Memory B cell (primary cell): ENCODE measurements at places on chromosomes 5 and 9.

GRCh38 chr5:38921174-38921573 lies 75.4 kb downstream of the OSMR start:
- DNase-seq = no peak

DNA sequence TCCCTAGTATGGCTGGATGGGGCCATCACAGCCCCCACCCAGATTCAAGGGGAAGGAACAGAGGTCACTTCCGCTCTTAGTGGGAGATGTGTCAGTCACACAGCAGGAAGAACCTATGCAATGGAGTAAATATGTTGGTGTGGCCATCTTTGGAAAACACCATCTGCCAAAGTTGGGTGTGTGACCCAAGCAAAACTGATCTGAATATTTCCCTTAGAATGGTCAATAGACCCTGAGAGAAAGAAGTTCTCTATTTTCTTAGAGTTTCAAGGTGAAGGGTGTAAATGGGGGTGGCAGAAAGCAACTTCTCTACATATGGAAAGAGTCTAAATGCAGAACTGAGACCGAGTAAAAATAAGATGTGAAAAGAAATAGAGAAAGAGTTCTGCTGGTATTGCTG lies 212.7 kb downstream of the ESM1 start:
- no peak for DNase-seq

DNA sequence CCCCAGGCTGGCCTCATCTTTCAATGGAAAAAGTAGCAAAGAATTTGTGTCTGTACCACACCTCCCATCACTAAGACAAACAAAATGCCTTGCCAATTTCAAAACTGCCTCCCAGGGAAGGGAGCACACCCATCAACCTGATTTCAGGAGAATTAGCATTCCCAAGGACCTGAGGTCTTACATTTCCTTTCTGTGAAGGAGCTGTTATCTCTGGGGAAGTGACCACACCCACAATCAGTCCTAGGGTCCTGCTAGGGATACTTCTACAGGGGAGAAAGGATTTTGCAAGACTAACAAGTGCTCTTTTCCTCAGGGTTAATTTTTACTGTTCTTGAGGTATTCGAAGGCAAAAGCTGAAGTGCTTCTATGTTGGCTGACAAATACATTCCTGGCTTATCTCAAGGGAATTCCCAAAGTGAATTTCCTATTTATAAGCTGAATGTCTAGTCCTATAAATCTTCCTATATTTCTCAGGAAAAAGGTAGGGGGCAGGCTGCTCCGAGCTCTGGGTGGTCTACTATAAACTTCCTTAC lies 97.4 kb upstream of the ITGA1 start:
- no peak for DNase-seq

DNA sequence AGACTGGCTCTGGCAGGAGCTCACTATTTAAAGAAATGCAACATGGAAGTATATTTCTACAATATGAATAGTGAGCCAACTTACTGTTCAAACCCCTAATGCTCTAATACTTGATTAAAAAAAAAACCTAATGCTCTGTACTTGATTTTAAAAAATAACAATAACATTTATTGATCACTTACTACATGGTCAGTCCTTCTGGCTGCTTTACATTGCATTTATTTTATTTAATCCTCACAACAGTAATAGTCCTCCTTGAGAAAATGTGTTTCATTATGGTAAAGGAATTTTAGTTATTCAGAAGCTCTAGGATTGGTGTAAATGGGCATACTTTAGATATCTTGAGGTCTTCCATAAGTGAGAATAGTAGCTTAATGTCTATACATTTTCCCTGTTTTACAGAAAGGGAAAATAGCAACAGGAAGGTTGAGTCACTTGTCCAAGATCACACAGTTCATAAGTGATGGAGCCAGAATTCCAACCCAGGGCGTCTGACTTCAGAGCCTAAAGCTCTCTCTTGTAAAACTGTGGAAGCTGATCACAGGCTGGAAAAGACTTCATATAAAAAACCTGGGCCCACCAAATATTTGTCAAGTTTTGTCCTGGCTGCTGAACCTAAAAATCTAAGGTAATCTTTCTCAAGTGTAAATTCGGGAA lies 1.0 kb downstream of the STARD4 start:
- DNase-seq = no peak

DNA sequence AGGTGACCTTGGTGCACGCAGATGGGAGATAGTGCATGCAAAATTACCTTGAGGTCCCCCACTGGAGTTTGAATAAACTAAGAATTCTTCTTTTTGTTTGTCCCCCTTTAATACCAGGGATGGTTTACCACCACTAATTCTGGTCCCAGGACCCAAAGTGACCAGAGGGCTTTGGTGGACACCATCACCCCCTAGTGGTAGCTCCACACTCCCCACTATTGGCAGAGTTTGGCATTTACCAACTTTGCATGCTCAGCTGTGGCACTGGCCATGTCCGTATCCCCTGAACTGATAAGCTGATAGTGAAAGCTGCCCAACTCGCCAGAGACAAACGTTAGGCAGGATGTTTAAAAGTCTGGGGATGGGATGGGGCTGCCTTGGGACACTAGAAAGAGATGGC lies 3.3 kb downstream of the ASTN2 start:
- no peak for DNase-seq

- DNase-seq = peak; percentile 56
Observed at GRCh38 chr9:127214421-127215267, 49.9 kb upstream of the GARNL3 start.

GRCh38 chr9:136160995-136161610 lies 42.4 kb upstream of the TMEM250 start:
- no peak for DNase-seq

DNA sequence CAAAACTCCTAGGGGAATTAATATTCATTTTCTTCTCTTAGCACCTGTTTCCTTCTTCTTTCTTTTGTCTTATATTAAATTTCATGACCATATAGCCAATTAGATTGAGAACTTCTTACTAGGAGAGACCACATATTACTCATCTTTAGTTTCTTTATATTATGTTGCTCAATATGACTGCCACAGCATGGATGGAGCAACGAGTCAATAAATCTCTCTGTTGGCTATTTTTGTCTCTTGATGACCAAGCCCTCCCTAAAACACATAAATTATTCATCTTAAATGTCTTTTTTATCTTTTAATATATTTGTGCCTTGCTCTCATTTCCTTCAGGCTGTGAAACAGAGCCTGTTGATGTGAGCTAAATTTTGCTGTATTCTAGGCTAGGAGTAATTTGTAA lies 123.0 kb downstream of the ADAMTSL1 start:
- DNase-seq = no peak

DNA sequence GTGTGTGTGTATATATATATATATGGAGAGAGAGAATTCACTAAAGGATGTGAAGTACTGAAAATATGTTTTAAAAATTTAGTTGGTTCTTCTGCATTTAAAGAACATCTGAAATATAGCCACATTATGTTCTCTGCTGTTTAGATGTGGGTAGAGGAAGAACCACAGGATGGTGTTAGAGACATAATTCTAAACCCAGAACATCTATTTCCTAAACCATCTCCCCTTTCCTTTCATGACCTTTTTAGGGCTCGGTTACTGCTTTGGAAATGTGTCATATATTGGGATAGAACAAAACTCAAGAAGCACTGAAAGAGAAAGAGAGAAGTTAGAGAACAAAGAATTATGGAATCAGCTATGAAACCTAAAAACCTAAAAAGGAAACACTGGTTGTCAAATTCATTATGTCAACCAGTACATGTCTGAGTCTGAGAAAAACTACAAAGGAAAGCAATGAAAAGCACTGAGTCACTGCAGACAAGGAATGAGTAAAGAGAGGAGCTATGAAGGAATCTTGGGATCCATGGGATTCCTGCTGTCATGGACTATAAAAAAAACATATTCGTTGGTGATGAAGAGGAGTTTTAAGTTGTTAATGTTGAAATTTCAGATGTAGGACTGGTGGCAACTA lies 28.4 kb downstream of the SLC12A2 start:
- DNase-seq = no peak

- DNase-seq = no peak
Observed at GRCh38 chr5:96963267-96963666, 27.4 kb downstream of the LNPEP start.
